ENCODE measurements at places on chromosomes 2 and 18.

DNA sequence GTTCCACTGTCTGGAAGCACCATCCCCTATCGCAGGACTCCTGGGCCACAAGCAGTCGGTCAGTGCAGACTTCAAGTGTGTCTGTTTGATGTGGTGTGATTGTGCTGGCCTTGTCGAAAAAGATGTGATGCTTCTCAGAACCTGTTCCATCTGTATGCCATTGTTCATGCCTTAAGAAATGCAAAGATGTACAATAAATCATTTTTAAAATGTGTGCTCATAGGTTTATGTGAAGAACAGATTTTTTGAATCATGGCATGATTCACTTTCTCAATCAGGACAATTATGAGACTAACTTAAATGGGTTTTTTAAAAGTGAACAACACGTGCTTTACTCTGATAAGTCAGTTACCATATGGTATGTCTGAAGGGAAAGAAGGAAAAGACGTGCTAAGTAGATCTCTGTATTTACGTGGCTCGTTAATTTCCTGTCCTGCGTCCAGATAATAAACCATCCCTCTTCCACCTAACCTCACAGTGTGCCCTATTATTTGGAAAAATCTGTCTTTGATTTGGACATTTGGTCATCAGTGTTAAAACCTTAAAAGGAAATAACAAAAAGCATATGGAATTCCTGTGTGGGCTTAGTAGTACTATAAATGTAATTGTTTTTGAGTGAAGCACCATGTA, 54.9 kb downstream of the PRKRA start:
- DNase-seq, result no peak

- DNase-seq, result no peak
Measured at GRCh38 chr2:203867561-203868200, at the start of gene CTLA4. TSS of gene CTLA4 (plus strand) at chr2:203867771. CDS start at chr2:203867943, 172 bp downstream.

- DNase-seq, result no peak
Measured at GRCh38 chr2:145815933-145816332, 1296.0 kb upstream of the ZEB2 start.

GRCh38 chr2:187055463-187055862, 206.5 kb upstream of the ZSWIM2 start:
- DNase-seq, result peak; percentile 21

DNA sequence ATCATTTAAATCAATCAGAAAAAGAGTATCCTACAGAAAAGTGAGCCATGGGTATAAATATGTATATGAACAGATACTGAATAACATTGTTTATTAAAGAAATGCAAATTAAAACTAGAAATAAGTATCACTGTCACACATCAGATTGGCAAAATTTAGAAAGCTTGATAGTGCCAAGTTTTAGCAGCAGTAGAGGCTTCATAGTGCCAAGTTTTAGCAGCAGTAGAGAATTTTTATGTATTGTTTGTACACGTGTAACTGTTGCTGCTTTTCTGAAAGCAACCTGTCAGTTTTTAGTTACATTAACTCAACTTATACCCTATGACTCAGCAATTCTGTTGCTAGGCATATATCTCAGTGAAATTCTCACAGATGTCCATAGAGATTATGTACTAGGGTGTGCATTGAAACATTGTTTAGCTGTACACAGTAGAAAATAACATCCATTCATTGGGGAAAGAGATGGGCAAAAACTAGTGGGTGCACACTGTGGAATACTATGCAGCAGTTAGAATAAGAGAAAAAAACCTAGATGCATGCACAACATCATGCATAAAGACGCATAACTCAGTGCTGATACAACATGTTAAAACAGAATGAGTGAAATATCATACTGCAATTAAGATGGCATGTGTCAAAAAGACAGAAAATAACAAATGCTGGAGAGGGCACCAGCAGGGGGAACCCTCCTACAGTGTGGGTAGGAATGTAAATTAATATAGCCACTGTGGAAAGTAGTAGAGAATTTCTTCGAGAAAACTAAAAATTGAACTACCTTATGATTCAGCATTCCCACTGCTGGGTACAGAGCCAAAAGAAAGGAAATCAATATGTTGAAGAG, 294.5 kb upstream of the NT5C1B start:
- DNase-seq, result no peak

- no peak for DNase-seq
Measured at GRCh38 chr2:122491011-122491410, 735.6 kb downstream of the TSN start.

GRCh38 chr2:62489162-62489561, 16.8 kb downstream of the TMEM17 start:
- peak; percentile 72 for DNase-seq

DNA sequence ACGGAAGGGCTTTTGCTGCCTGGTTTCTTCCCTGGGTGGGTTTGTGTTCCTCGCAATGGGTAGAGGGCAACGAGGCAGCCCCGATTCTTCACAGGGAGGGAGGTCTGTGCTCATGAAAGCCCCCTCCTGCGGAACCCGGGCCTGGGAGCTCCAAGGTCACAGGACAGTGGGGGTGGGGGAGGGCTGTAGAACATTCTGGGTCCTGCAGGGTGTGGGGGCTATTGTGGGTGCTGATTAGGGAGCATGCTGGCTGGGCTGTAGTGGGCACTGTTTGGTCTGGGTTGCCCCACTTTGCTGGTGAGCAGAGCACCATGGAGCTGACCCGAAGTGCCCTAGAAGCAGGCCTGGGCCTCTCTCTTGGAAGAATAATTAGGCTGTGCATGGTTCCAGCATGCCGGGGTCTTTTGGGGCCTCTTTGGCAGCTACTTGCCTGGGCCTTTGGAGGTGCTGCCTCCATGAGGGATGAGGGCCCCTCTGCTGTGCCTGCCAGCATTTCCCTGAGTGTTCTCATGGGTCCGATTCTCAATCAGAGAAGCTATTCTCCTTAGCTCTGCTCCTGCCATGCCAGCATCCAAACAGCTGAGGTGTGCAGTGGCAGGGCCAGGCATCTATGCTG, 232.2 kb upstream of the HS6ST1 start:
- no peak for DNase-seq

- DNase-seq, result no peak
Measured at GRCh38 chr2:95372216-95372829, 30.2 kb upstream of the FAHD2A start.

DNA sequence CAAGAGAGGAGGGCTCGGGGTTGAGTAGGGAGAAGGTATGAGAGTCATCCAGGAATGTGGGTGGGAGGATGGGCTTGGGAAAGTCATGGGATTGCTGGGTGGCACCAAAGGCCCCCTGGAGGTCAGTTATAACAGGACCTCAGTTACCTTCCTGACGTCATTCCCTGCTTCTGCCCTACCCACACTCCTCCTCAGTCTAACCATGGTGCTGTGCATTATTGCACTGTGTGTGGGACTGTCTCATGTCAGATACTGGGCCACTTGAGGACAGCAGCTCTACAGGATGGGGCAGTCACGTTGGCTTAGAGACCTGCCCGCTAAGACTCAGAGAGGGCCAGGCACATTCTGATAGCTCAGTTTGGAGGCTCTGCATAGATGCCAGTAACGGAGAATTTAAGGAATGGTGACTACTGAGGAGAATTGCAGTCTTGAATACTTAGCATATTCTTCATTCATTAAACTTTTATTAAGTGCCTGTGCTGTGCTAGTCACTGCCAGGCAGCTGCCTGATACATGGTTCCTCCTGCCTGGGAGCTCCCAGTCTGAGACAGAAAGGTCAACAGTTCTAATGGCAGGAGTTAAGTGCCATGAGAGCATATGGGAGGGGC, 90.5 kb downstream of the LAMA3 start:
- DNase-seq, result no peak

DNA sequence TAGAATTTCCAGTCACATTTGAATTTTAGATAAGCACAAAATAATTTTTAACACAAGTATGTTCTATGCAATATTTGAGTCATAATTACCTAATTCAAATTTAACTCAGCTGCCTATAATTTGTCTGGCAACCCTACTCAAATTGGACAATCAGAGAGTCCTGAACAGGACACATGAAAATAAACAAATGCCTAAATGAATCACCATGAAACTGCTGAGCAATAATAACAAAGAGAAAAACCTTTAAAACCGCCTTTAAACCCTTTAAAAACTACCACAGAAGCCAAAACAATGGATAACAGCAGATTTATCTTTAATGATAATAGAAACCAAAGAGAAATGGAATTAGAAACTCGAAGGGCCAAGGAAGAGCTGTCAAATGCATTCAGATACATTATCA, 39.5 kb downstream of the ARL4C start:
- DNase-seq, result no peak

- DNase-seq, result no peak
Measured at GRCh38 chr2:82690757-82691411, 1768.2 kb downstream of the SUCLG1 start.

GRCh38 chr18:24138409-24138788, 463 bp upstream of the CABYR start:
- no peak for DNase-seq

DNA sequence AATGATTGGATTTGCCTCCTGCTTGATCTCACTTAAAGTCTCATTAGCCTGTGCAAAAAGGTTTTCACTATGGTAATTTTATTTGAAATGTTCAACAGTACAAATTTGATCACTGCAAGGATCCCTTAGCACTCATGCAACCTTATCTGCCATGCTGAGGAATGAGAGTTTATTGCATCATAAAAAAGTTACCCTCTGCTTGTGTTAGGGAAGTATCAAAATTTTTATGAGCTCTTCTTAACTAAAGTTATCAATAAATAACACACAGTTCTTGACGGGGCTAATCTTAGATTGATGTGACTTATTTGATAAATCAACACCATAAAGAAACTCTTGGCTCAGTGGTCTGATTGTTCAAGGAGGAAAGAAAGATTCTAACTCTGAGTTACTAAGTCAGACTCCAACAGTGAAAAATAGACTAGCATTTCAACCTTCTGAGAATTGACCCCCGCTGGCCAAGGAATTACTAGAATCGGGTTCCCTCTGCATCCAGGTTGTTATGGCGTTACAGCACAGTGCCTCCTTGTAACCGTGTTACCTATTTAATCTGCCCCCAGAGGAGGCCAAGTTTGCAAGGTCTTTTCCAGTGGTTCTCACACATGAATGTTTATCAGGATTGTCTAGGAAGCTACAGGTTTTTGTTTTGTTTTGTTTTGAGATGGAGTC, 259.7 kb downstream of the CDCA7 start:
- DNase-seq, result no peak

DNA sequence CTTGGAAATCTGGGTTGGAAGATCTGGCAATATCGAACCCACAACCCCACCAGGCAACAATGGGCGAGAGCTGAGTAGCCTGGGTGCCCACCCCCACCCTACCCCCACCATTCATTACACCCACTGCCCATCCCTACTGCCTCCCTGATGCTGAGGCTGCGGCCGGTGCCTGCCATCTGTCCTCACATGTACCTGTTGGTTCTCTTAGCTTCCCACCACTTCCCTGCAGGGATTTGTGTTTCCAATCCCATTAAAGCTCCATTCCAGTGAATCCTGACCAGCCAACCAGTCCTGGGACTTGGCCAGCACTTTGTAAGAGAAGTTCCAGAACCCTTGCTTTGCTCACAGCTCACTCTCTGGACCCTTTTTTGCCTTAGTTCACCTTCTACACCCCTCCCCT, 163.0 kb upstream of the SH3BP4 start:
- DNase-seq, result no peak

DNA sequence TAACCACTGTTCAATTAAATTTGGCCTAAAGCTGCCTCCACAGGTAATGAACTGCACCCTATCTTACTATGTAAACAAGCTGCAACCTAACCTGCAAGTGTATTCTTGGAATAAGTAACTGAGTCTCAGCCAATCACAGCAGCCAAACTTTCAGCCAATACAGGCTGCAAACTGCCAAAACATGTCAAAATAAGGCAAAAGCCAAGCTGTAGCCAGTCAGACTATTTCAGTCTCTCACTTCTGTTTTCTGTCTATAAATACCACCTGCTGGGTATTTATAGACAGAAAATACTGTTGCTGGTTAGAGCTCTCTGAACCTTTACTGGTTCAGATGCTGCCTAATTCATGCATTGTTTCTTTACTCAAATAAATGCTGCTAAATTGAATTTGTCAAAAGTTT, 14.3 kb downstream of the C2orf76 start:
- DNase-seq, result no peak

DNA sequence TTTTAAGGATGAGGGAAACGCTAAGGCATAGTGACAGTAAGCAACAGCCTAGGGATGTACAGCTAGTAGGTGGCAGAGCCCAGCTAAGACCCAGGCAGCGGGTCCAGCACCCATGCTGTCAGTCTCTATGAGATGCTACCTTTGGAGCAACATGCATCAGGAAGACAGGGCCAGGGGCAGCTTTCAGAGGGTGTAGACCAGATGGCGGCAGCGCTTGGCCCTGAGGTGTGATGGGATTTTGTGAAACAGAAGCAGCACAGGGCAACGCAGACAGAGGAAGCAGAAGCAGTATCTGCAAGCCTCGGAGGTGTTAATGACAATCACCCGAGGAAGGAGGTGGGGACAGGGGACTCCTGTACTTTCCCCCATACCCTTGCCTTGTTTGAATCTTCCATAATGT, 43.2 kb downstream of the SDC1 start:
- DNase-seq, result no peak

GRCh38 chr2:186308347-186308746, 177.7 kb upstream of the ZC3H15 start:
- DNase-seq, result no peak

- no peak for DNase-seq
Measured at GRCh38 chr2:144848423-144848822, 328.5 kb upstream of the ZEB2 start.

- DNase-seq, result peak; percentile 11
Measured at GRCh38 chr18:33161131-33161530, 279.4 kb downstream of the CCDC178 start.

DNA sequence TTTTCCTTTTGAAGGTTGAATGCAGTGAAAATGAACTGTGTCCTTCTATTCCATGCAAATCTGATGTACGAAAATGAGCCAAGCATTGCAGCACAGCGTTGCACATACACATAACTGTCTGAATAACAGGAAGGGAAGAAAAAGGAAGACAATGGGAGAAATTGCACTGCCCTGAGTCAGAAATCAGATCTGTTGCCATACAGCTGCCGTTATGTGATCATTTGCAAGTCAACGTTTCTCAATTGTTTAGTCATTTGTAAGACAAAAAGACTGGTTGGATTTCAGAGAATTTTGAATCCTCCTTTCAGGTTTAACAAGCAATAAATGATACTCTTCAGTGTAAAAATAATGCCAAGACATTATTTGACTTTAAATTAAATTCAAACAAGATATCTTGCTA, 284.1 kb downstream of the DSEL start:
- DNase-seq, result no peak

DNA sequence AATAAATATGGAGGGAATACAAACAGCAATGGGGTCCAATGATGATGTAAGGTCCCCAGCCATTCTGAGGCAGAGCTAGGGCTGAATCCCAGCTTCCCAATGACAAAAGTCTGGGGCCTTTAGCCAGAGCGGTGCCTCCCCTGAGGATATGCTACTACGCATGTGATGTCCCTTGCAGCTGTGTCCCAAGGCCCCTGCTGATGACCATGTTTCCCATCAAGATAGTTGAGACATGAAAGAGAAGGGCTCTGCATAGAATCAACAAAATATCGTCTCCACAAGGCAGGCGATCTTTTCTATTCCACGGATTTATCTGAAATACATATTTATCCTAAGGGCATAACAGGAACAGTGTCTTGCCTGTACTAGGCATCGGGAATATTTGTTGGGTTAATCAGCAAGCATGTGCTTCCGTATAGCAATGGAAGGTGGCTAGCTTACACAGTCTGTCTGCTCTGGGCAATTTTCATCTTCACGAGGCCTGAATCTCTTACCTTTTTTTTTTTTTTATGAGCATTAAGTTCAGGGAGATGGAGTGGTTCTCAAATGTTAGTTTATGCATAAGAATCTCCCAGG, 284.6 kb downstream of the CNTNAP5 start:
- no peak for DNase-seq

Data from hindlimb muscle (tissue), 1 donor.